ENCODE measurements at places on chromosomes 3 and 15.

DNA sequence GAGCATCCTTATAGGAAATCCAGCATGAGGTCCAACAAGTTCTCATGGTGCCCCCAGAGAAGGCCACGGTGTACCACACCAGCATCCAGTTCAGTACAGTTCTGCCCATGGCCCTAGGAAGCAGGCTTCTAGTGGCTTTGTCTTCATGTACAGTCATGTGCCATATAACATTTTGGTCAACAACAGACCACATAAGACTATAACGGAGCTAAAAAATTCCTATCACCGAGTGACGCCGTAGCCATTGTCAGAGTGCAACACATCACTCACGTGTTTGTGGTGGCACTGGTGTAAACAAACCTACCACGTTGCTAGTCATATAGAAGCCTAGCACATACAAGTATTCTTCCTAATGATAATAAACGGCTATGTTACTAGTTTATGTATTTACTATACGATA is 209.0 kb downstream of the ARRDC4 start:
- no peak for DNase-seq

DNA sequence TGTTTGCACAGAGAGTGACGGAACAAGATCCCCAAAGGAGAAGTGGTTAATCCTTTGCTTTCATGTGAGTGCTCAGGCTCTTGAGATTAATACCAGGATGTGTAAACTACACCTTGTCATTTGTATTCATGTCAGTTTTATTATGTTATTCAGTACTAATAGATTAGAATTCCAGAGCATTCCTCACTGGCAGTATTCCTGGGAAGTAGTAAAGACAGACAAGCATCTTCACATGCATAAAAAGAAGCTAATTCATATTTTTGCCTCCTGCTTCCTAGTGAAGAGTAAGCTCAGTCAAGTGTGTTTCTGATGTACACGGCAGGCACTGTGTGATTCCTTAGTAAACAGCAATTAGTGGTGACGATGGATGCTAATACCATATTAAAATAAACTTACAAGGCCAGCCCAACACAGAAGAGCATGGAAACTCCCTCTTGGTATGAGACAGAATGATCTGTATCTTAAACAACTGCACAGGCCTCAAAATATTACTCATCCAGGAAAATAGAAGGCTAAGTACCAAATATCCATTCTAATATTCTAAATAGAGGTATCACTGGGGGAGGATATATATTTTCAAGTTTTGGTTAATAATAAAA is 336.8 kb upstream of the MCTP2 start:
- DNase-seq, result no peak

DNA sequence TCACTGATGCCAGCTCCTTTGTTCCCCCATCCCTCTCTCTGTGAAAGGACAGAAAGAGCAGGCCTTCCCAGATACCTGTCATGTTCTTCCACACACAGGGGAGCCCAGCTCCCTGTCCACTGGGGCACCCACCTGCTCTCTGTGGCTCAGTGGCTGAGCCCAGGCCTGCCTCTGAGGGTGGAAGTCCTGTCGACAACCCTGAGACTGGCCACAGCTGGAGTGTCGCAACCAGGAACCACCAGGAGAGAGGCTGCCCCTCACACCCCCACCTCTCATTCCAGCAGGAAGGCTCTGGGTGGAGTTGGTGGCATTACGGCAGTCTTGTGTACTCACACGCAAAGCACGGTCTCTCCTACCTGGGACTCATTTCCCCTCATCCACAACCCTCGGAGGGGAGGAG is 66.3 kb downstream of the MEGF11 start:
- DNase-seq, result no peak

GRCh38 chr3:180325533-180325932 is 276.4 kb upstream of the TTC14 start:
- no peak for DNase-seq

- no peak for DNase-seq
Observed at GRCh38 chr3:63230146-63230545, 48.0 kb upstream of the SYNPR start.

Measured in fibroblast of lung (primary cell).